Fibroblast of lung (primary cell): ENCODE measurements at places on chromosomes 4 and X.

DNA sequence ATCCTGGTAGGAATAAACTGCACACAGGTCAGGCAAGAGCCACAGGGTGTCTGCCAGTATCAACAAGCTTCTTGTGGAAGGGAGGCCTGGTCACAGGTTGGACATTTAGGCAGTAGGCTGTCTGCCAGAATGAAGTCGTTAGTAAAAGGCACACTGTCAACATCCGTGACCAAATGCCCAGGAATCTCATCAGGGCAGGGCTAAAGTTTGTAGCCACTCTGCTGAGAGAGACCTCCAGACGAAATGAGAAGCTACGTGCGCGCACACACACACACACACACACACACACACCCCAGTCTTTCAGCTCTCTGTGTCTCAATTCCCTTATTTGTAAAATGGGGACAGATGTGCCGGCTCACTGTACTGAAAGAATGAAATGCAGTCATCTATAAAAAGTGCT is 408.7 kb upstream of the ZFP42 start:
- no peak overlapping the region for H3K4me3 ChIP-seq
- no peaks in the 10 kb centered on the region for H3K27me3 ChIP-seq
- no peaks in the 10 kb centered on the region for H3K36me3 ChIP-seq
- H3K27ac ChIP-seq: no peak overlapping the region
- DNase-seq: no peak

- DNase-seq: no peak
- H3K4me1 ChIP-seq: no peaks in the 10 kb centered on the region
- no peaks in the 10 kb centered on the region for H3K27me3 ChIP-seq
- no peak overlapping the region for H3K4me3 ChIP-seq
- H3K36me3 ChIP-seq: no peaks in the 10 kb centered on the region
Observed at GRCh38 chrX:128078545-128078944, 26.3 kb upstream of the ACTRT1 start.

GRCh38 chr4:112284662-112285411 is 867 bp downstream of the TIFA start:
- no peak overlapping the region for H3K27ac ChIP-seq
- peak; percentile 39 for DNase-seq
- no peaks in the 10 kb centered on the region for H3K27me3 ChIP-seq
- H3K4me3 ChIP-seq: peak overlapping the region; percentile 74
- no peaks in the 10 kb centered on the region for H3K36me3 ChIP-seq

GRCh38 chrX:65783746-65784145 is 116.3 kb downstream of the MSN start:
- no peak overlapping the region for H3K27ac ChIP-seq
- no peak overlapping the region for H3K4me3 ChIP-seq
- DNase-seq: no peak
- no peaks in the 10 kb centered on the region for H3K4me1 ChIP-seq
- no peaks in the 10 kb centered on the region for H3K27me3 ChIP-seq
- H3K36me3 ChIP-seq: no peaks in the 10 kb centered on the region

GRCh38 chrX:107450823-107451509 is 1.5 kb downstream of the FRMPD3 start:
- H3K36me3 ChIP-seq: no peaks in the 10 kb centered on the region
- H3K27ac ChIP-seq: no peak overlapping the region
- H3K4me3 ChIP-seq: no peak overlapping the region

- no peaks in the 10 kb centered on the region for H3K4me1 ChIP-seq
- no peaks in the 10 kb centered on the region for H3K36me3 ChIP-seq
- no peak overlapping the region for H3K4me3 ChIP-seq
Observed at GRCh38 chrX:24426340-24426913, 38.7 kb upstream of the PDK3 start.

DNA sequence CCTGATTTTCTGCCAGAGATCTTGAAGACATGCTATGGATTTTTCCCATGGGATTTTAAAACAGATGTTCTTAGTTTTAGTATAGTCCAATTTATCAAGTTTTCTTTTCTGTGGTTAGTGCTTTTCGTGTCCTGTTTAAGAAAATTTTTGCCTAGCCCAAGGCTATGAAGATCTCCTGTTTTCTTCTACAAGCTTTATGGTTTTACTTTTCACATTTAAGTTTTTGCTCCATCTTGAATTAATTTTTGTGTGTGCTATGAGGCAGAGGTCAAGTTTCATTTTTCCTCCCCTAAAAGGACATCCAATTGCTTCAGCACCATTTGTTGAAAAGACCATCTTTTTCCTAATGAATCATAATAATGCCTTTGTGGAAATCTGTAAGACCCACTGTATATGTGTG is 65.6 kb downstream of the POLR2B start:
- peaks cover 19% of the 10 kb centered on the region for H3K4me1 ChIP-seq
- no peak overlapping the region for H3K4me3 ChIP-seq
- peak overlapping the region; percentile 53 for H3K27ac ChIP-seq

DNA sequence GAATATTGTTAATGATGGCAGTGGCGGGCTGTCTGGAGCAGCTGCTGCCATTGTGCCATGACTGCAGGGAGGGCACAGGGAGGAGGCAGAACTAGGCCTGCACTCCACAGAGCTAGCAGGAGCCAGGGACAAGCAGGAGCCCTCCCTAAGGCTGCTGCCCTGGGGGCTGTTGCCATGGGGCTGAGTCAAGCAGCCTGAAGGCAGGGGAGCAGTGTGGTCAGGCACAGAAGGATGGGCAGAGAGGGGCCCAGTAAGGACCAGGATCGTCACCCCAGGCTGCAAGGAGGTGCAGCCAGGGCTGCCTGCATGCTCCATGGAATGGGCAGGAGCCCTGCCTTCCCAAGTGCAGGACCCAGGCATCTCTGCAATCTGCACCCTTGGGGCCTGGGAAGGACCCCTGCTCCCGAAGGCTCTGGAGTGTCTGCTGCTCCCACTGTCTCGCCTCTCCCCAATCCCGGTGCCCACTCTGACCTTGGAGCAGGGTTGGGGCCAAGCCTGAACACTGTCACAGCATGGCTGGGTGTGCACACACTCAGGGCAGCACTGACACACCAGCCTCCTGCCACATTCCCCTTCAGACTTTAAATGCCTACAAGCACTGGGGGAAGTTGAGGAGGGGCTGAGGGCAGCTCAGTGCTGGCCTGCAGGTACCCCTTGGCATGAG is 98.3 kb upstream of the GALNTL6 start:
- H3K27me3 ChIP-seq: no peaks in the 10 kb centered on the region
- H3K4me1 ChIP-seq: no peaks in the 10 kb centered on the region
- DNase-seq: no peak
- H3K36me3 ChIP-seq: no peaks in the 10 kb centered on the region

GRCh38 chr4:182895791-182896292 is 21.3 kb downstream of the DCTD start:
- no peak overlapping the region for H3K4me3 ChIP-seq
- H3K36me3 ChIP-seq: peaks cover 5% of the 10 kb centered on the region
- DNase-seq: no peak
- H3K4me1 ChIP-seq: no peaks in the 10 kb centered on the region
- no peak overlapping the region for H3K27ac ChIP-seq

GRCh38 chrX:107579956-107580355 is 48.4 kb upstream of the PRPS1 start:
- H3K36me3 ChIP-seq: no peaks in the 10 kb centered on the region
- no peaks in the 10 kb centered on the region for H3K4me1 ChIP-seq
- DNase-seq: peak; percentile 70
- H3K4me3 ChIP-seq: no peak overlapping the region
- H3K27ac ChIP-seq: no peak overlapping the region
- H3K27me3 ChIP-seq: no peaks in the 10 kb centered on the region

GRCh38 chrX:6660567-6661264 is 125.8 kb upstream of the VCX3A start:
- H3K27me3 ChIP-seq: no peaks in the 10 kb centered on the region

- no peak overlapping the region for H3K27ac ChIP-seq
- H3K4me3 ChIP-seq: no peak overlapping the region
- peak; percentile 9 for DNase-seq
- H3K36me3 ChIP-seq: no peaks in the 10 kb centered on the region
- no peaks in the 10 kb centered on the region for H3K4me1 ChIP-seq
Observed at GRCh38 chrX:101958139-101958538, 26.3 kb upstream of the ZMAT1 start.

DNA sequence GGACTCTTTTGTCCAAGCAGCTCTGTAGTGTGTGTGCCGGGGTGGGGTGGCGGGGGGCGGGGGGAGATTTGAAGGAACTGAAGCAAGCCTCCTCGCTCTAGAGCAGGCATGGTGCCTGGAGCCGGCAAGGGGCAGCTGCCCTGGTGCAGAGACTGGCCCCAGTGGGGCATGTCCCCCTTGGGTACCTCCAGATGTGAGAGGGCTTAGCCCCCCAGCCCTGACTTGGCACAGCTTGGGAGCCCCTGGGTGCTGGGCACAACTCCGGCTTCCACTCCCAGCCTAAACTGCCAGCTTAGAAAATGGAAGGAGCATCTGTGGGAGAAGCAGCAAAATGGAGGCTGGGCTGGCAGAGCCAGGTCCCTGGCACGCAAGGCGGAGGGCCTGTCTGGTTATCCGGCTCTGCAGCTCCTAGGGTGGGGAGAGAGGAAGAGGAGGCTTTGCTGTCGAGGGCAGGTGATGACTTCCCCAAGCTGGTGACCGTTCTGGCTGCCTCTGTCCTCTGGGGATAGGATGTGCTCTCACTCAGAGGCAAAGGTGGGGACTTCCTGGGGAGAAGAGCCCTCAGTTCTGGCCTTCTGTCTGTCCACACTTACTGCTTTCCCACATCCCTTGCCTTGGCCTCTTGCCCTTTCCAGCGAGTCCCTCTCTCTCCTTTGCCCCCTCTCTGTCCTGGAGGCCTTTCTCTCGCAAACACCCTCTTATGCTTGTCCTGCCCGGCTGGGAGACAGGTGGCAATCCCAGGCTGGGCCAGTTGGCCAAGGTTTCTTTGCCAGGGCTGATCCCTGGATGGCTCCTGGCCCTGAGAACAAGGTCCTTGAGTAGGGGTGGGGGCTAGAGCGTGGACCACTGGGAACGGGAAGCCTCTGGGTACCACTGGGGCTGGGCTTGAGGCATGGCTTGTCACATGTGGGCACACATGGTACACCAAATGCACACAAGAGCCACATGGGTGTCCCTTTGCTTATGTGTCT is 2.0 kb downstream of the DLG3 start:
- no peaks in the 10 kb centered on the region for H3K4me1 ChIP-seq
- H3K36me3 ChIP-seq: no peaks in the 10 kb centered on the region
- H3K4me3 ChIP-seq: no peak overlapping the region
- H3K27me3 ChIP-seq: no peaks in the 10 kb centered on the region
- no peak for DNase-seq

- no peaks in the 10 kb centered on the region for H3K36me3 ChIP-seq
- no peak for DNase-seq
- no peak overlapping the region for H3K27ac ChIP-seq
- no peaks in the 10 kb centered on the region for H3K27me3 ChIP-seq
Observed at GRCh38 chrX:106730401-106730800, 3.9 kb downstream of the RNF128 start.

DNA sequence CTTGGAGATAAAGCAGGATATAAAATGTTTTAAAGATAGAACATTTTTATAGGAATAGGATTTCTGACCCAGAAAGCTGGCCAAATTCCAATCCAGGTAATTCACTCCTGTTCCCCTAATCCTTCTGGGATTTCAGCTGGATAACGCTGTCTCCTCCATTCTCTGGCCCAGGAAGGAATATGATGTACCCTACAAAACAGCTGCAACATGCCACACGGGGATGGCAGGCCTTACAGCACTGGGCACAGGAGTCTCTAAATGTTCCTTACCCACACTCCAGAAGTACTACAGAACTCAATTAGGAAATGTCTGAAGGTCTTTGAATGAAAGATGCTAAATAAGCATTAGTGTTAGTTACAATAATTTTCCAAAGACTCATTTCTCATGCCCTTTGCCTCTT is 15.8 kb downstream of the CAMK2D start:
- no peaks in the 10 kb centered on the region for H3K27me3 ChIP-seq
- no peak overlapping the region for H3K27ac ChIP-seq
- H3K4me3 ChIP-seq: no peak overlapping the region
- no peaks in the 10 kb centered on the region for H3K36me3 ChIP-seq

GRCh38 chr4:10783351-10783750 is 98.8 kb upstream of the CLNK start:
- peak overlapping the region; percentile 34 for H3K27ac ChIP-seq
- peaks cover 4% of the 10 kb centered on the region for H3K4me1 ChIP-seq
- no peaks in the 10 kb centered on the region for H3K27me3 ChIP-seq
- no peaks in the 10 kb centered on the region for H3K36me3 ChIP-seq
- peak; percentile 74 for DNase-seq
- no peak overlapping the region for H3K4me3 ChIP-seq

- H3K36me3 ChIP-seq: peaks cover 17% of the 10 kb centered on the region
- DNase-seq: peak; percentile 63
- peak overlapping the region; percentile 53 for H3K27ac ChIP-seq
- peaks cover 4% of the 10 kb centered on the region for H3K4me1 ChIP-seq
- no peaks in the 10 kb centered on the region for H3K27me3 ChIP-seq
Observed at GRCh38 chr4:39514888-39515401, 12.3 kb downstream of the UGDH start.

DNA sequence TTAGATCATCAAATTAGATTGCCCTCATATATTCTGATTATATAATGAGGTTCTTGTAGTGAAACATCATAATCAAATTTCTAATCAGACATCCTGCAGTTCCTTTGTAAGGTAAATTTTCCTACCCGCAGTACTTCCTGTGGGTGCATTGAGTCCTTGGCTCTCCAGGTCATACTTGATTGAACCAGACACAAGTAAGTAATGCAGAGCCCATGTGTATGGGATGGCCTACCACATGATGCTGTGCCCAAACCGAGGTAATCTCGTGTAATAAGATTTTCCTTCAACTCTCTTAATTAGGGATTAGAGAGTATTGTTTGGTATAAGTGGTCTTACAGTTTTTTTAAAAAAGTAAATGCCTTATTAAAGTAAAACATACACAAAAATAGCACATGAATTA is 1841.8 kb downstream of the PCDH7 start:
- no peaks in the 10 kb centered on the region for H3K36me3 ChIP-seq
- H3K4me1 ChIP-seq: no peaks in the 10 kb centered on the region
- H3K27me3 ChIP-seq: no peaks in the 10 kb centered on the region
- no peak overlapping the region for H3K27ac ChIP-seq
- no peak for DNase-seq

- no peak for DNase-seq
- peaks cover 4% of the 10 kb centered on the region for H3K27me3 ChIP-seq
- H3K4me1 ChIP-seq: no peaks in the 10 kb centered on the region
- no peak overlapping the region for H3K27ac ChIP-seq
- H3K36me3 ChIP-seq: no peaks in the 10 kb centered on the region
Observed at GRCh38 chrX:20116087-20116576, 575 bp downstream of the MAP7D2 start.

DNA sequence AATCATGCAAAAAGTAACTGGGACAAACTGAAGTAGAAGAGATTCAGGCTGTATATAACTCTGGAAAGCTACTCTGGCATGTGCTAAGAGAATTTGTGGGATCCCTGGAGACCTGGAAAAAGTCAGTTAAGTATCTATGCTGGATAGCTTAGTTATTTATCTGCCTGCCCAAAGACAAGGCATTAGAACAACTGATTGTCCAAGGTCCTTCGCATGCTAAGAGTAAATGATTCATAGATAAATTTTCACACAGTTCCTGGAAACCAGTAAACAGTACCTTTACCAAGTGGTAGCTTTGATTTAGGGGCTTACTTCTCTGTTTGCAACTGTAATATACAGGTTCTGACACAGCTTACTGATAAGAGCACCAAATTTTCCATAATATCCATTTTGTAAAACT is 104.8 kb downstream of the ATP11C start:
- H3K27me3 ChIP-seq: no peaks in the 10 kb centered on the region
- H3K27ac ChIP-seq: no peak overlapping the region
- no peak for DNase-seq
- H3K4me1 ChIP-seq: peaks cover 10% of the 10 kb centered on the region
- H3K4me3 ChIP-seq: no peak overlapping the region

GRCh38 chr4:32374206-32374605 is 1654.0 kb downstream of the PCDH7 start:
- no peak overlapping the region for H3K4me3 ChIP-seq
- no peaks in the 10 kb centered on the region for H3K27me3 ChIP-seq
- no peaks in the 10 kb centered on the region for H3K36me3 ChIP-seq
- DNase-seq: no peak
